Type B pancreatic cell (in vitro differentiated cells): ENCODE measurements at places on chromosomes 2 and 18. TPM values are rescaled to one million over a fixed set of nuclear protein-coding genes. Genes with fewer than 3 reads are reported as not detected.

The LONRF2 gene
- total RNA-seq = 4.5 and 8.9 TPM in 2 replicates

DNA sequence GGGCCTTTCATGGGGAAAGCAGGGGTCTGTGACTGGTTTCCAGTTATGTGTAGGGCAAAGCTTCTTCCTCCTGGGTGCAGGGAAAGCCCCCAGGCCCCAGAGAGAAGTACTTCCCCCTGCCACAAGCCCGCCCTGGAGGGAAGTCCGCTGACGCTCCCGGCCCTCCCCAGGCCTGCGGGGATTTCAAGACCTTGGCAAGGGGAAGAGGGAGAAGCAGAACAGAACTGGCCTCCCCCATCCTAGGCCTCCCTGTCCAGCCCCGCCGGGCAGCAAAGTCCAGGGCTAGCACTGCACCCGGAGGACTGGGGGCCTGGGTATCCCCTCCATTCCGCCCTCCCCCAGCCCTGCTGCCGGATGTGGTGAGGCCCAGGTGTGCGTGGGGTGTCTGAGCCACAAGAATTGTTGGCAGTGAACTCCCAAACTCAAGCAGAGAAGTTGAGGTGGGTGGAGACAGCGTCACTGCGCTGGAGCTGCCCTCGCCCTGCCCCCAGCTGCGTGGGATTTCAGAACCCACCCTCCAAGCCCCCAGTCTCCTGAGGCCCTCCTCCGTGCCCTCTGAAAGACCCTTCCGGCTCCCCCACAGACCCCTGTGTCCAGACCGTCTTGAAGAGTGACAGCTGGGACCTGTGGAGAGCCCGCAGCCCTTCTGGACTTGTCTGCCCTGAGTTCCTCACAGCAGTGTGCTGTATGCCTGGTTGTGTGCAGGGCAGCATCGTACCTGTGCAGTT lies 1.1 kb upstream of the DUSP2 start:
- no peak for DNase-seq

The KRTCAP3 gene
- 12.4 and 23.9 TPM in 2 replicates for total RNA-seq

- DNase-seq = no peak
These were observed 89.1 kb downstream of the ZEB2 start for GRCh38 chr2:144430722-144431391.

DNA sequence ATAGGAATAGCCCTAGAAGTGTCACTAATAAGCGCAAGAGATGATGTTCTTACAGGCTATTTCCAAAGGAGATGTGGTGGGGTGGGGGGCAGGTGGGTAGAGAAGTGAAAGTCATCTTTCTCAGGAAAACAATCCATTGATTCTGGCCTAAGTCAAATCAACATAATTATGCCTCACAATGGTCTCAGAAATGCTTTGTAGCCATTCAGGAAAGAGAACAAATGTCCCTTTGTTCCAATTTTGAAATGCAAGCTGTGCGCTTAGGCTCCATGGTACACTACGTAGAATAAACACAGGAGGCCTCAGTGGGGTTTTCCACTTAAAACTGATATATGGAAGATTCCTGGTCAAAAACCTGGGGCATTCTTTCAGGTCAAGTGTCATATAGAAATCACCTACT lies 529.9 kb upstream of the KLHL29 start:
- no peak for DNase-seq

GRCh38 chr2:168210216-168210894 lies 37.0 kb downstream of the STK39 start:
- DNase-seq = no peak

The IWS1 gene
- 45.3 and 46.1 TPM in 2 replicates for total RNA-seq

The SP140 gene
- 0.97 and 1.00 TPM in 2 replicates for total RNA-seq

GRCh38 chr2:173347305-173348168 lies 7.1 kb upstream of the CDCA7 start:
- DNase-seq = no peak

DNA sequence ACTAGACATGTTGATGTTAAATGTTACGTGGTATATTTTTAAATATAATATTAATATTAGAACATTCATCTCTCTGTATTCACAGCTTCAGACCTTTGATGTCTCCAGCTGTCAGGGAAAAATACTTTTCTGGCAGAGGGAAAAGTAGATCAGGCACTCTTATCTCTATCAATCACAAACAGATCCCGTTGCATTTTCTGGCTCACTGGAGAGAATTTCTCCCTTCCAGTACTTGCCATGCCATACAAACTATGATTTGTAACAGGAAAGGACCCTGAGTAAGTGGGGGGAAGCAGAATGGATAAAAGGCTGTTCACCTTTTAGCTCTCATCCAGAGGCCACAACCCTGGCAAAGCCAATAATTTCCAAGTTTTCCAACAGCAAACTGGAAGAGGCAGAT lies 158.0 kb downstream of the TCF4 start:
- DNase-seq = no peak

The LYG1 gene
- total RNA-seq = 1.6 and 2.1 TPM in 2 replicates

DNA sequence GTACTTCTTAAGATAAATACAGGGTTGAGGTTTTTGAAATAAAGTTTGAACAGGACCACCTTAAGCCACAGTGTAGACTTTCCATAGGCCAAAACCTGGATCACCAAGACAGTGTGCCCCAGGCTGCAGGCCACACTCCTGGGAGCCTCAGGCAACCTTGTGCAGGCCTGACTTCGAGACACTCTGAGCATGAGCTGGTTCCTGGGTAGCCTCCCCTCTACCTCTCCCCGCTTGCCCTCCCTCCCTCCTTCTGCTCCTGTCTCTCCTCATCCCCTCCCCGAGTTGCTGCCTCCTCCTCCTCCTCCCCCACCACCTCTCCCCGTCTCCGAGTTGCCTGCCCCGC lies 10.6 kb upstream of the PROC start:
- no peak for DNase-seq

The SIX2 gene
- total RNA-seq = 1.9 and 13.8 TPM in 2 replicates

The CCDC74B gene
- total RNA-seq = 10.3 and 15.4 TPM in 2 replicates

- no peak for DNase-seq
These were observed 843.6 kb downstream of the SUCLG1 start for GRCh38 chr2:83615511-83615910.

The KCNK3 gene
- 2.7 and 7.7 TPM in 2 replicates for total RNA-seq

DNA sequence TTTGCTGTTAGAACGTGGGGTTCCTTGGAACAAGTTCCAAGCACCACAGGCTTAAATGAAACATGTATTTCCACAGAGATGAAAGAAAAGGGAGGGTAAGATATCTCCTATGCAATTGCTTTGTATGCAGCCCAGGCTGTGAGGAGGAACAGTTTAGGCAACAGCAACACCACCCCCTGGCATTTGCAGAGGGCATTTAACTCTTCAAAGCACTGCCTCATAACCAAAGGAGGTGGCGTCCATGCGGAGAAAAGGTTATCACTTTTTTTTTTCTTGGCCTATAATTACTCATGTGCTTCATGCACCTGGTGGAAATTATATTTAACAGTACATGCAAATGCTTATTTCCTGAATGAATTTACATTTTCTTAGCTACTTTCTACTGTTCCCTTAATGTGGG lies 286.0 kb downstream of the LPIN1 start:
- DNase-seq = no peak

- DNase-seq = no peak
These were observed 98.8 kb downstream of the TRABD2A start for GRCh38 chr2:84781942-84782716.

The AKAIN1 gene
- total RNA-seq = 0.95 and 1.1 TPM in 2 replicates

DNA sequence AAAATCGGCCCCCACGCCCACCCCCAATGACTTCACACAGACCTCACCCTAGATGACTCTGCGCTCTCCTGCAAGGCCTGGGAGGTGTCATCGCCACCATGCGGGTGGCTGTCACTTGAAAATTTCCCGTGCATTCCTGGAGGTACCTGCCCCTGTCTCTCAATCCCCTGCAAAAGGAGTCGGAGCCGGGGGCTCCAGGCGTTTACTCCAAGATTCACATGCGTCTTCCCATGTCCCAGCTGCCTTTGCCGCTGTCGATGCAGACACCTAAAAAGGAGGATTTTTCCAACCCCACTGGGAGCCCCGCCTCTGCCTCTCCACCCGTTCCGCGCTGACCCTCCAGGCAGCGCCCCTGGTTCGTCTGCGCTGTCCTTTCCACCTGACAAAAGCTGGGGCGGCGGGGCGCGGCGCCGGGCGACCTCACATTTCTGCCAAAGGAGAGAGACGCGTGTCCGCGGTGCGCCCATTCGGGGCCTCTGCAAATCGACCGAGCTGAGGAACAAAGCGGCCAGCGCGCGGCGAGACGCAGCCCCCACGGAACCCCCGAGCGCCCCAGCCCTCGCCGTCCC lies 667 bp downstream of the REEP1 start:
- no peak for DNase-seq

GRCh38 chr2:69957965-69958364 lies 3.5 kb downstream of the ASPRV1 start:
- no peak for DNase-seq

DNA sequence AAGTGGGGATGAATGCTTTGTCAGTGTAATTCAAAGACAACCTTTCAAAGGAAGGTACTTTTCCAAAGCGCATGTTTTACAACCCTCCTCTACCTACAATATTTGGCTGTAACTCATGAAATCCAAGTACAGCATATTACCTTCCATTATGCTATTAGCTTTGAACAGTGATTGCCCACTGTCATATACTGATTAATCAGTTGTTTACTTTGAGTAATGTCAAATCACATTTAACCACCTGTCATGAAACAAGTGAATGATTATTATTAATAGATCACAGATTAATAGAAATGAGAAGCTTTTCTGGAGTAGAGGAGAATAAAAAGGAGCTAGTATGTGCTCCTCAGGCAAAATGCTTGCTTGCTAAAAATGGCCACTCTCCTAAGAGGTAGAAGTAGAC lies 150.5 kb upstream of the SMAD7 start:
- no peak for DNase-seq

DNA sequence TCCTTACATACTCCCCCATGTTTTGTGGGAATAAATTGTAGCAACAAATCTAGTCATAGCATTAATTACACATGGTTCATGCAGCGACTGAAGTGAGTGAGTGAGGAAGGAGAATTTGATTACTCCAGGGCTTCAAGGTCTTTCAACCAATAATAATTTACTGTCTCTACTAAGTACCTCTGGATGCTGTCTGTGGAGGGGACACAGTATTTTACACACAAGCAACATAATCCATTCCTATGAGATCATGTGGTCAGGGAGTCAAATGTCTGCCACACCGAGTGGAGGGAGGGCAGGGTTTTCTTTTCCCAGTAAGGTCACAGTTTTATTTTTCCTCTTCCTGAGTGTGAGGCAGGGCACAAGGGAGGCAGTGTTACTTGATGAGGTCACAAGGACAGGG lies 334.7 kb upstream of the CELF4 start:
- no peak for DNase-seq

DNA sequence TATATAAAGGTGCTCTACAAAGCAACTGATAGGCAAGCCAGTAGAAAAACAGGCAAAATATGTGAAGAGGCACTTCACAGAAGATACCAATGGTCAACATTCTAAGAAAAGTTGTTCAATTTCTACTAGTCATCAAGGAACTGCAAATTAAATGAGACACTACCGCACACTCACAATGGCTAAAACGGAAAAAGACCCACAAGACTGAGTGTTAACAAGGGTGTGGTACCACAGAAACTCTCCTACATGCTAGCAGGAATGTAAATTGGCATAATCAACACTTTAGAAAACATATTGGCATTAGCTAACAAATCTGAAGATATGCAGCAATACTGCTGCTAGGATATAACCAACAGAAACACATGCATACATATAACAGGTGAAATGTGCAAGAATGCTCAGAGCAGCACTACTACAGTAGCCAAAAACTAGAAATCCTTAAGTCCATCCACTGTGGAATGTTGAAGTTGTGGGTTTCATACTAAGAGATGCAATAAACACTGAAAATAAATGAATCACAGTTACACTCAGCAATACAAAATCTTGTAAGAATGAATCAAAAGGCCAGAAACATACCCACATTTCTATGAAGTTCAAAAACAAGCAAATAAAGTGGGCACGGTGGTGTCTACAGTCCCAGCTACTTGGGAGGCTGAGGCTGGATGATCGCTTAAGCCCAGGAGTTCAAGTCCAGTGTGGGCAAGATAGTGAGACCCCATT lies 9.2 kb downstream of the RNU4ATAC start:
- no peak for DNase-seq

The PPIL3 gene
- total RNA-seq = 37.2 and 47.2 TPM in 2 replicates

GRCh38 chr2:192236136-192236535 lies 41.4 kb upstream of the TMEFF2 start:
- no peak for DNase-seq

DNA sequence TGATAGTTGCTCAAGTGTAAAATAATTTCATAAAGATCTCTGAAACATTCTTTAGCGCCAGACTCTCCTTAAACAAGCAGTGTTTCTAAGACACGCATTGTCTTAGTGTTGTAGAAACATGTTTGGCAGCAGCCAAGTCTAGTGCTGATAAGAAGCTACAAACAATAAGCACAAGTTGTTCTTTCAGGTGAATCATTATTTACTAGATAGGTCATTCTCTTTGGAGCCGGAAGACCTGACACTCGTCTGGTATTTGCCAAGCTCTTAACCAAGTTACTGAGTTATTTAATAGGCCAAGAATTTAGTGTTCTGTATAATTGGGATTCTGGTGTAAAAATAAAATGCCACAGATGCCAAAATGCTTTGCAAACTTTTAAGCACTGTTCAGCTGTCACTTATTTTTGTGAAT lies 852.1 kb downstream of the CPS1 start:
- no peak for DNase-seq

The DCDC2C gene
- not detected in 2 replicates for total RNA-seq

The THSD7B gene
- 2.1 and 9.8 TPM in 2 replicates for total RNA-seq

DNA sequence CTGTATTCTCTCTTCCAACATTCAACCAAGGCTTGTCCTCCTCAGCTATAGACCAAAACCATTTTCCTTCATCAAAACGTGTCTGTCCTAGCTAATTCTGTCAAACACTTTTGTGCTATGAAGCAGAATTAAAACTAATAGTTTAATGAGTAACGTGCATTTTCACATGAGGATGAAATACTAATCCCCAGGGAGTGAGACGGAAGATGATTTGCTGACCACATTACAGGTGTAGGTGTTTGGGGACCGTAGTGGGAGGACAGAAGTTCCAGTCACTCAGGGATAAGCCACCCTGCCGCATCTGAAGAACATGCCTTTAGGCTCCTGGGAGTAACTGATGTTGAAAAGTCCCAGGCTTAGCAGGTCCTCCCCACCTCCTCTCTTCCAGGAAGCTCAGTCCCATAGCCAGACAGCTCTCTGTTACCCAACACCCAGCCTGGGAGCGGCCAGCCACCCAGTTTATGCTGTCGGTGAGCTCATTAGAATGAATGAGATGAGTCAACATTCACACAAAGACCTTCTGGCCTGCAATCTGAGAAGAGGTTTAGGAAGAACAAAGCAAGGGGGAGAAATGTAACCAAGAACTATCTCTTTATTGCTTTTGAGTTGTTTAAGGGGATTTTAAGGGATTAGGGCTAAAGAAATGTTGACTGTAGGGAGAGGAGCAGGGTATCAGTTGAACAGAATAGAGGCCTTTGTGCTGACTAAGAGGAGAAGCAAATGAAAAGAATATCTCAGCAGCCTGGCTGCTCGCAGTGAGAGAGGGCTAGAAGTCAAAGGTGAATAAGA lies 122.5 kb downstream of the FOXI3 start:
- no peak for DNase-seq

- DNase-seq = no peak
These were observed 168.5 kb downstream of the SUCLG1 start for GRCh38 chr2:84290537-84290936.

The CFAP65 gene
- 0.29 and 2.1 TPM in 2 replicates for total RNA-seq

The MTCL1 gene
- 48.7 and 50.3 TPM in 2 replicates for total RNA-seq

GRCh38 chr2:3450385-3451010 lies 68.8 kb downstream of the ADI1 start:
- no peak for DNase-seq

The CHRND gene
- total RNA-seq = 0.60 TPM in 1 of 2 replicates, not detected in the other

The IL36B gene
- total RNA-seq = not detected in 2 replicates

GRCh38 chr2:72973566-72974435 lies 56.5 kb downstream of the EMX1 start:
- DNase-seq = no peak
